ENCODE measurements at places on chromosomes 7 and 10. TPM values are rescaled to one million over a fixed set of nuclear protein-coding genes. Genes with fewer than 3 reads are reported as not detected.

The EPO gene
- total RNA-seq = not detected

The ELMO1 gene
- total RNA-seq = 5.6 TPM

The COPS6 gene
- total RNA-seq = 133 TPM

The LEP gene
- 0.09 TPM for total RNA-seq

The PLXNA4 gene
- 0.28 TPM for total RNA-seq

The BAIAP2L1 gene
- total RNA-seq = 1.4 TPM

The GPRIN2 gene
- under 0.01 TPM for total RNA-seq

The GNGT1 gene
- 0.37 TPM for total RNA-seq

The AFAP1L2 gene
- total RNA-seq = 0.14 TPM

The SKIDA1 gene
- 0.28 TPM for total RNA-seq

The MYL10 gene
- total RNA-seq = not detected

The HOXA3 gene
- 1.8 TPM for total RNA-seq

The DNAH11 gene
- 0.46 TPM for total RNA-seq

The LRRD1 gene
- total RNA-seq = 0.14 TPM

The FAM20C gene
- total RNA-seq = 66.7 TPM

The BMPER gene
- 32.6 TPM for total RNA-seq

The SNCG gene
- total RNA-seq = 23.8 TPM

The CTBP2 gene
- total RNA-seq = 48.5 TPM

The SLC26A3 gene
- total RNA-seq = not detected

The GPR158 gene
- 0.18 TPM for total RNA-seq

The CALML5 gene
- not detected for total RNA-seq

The RELN gene
- 0.74 TPM for total RNA-seq

The GPR15LG gene
- not detected for total RNA-seq

The ZNF3 gene
- 24.7 TPM for total RNA-seq

The CFAP70 gene
- total RNA-seq = 0.92 TPM

The RBP4 gene
- total RNA-seq = not detected

The KEL gene
- not detected for total RNA-seq
